ENCODE measurements at places on chromosomes 4 and X. TPM values are rescaled to one million over a fixed set of nuclear protein-coding genes. Genes with fewer than 3 reads are reported as not detected.

Gene MAGEE2
- polyA plus RNA-seq = 0.37 TPM

Gene CHM
- 14.5 TPM for polyA plus RNA-seq

Gene MAGEA10
- polyA plus RNA-seq = 0.06 TPM

- no peak for DNase-seq
Measured at GRCh38 chr4:174244441-174244840, 39.0 kb downstream of the FBXO8 start.

GRCh38 chr4:138049355-138049754 is 192.8 kb downstream of the SLC7A11 start:
- no peak for DNase-seq

DNA sequence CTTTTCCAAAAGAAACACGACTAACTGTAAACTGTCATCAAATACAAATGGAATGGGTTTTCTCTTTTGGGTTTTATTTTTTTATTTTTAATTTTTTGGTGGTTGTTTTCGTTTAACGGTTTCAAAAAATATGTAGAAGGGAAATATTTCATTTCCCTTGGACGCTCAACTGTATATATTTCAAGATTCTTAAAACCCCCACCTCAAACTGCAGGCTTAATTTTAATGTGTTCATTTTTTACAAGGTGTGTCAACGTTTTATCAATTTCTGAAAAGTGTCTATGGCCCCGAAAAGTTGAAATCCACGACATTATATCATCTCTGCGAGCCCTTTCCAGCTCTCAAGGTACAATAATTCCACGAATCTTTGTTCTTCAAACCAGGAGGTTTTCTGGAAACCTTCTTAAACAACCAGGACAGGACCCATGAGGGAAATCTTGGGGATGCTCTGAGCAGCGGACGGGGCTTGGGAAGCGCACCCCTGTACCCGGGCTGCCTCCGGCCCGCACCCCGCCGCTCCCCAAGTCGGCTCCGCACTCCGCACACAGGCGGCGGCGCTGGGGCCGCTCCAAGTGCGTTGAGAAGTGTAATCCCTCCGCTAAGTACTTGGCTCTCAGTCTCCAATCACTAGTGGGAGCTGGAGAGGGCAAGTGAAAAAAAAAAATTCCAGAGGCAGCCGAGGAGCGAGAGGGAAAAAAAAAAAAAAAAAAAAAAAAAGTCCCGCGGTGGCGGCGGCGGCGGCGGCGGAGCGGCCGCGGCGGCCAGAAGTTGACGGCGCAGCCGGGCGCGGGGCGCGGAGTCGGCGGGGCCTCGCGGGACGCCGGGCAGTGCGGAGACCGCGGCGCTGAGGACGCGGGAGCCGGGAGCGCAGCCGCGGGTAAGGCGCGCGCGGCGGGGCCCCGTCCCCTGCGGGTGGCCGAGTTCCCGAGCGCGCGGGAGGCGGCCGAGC is at the start of gene BMPR1B:
Gene BMPR1B (plus strand): TSS at position 764 of the 949 bp plus-strand sequence. CDS start 346,470 bp downstream, outside the sequence.
- DNase-seq = peak; percentile 56

DNA sequence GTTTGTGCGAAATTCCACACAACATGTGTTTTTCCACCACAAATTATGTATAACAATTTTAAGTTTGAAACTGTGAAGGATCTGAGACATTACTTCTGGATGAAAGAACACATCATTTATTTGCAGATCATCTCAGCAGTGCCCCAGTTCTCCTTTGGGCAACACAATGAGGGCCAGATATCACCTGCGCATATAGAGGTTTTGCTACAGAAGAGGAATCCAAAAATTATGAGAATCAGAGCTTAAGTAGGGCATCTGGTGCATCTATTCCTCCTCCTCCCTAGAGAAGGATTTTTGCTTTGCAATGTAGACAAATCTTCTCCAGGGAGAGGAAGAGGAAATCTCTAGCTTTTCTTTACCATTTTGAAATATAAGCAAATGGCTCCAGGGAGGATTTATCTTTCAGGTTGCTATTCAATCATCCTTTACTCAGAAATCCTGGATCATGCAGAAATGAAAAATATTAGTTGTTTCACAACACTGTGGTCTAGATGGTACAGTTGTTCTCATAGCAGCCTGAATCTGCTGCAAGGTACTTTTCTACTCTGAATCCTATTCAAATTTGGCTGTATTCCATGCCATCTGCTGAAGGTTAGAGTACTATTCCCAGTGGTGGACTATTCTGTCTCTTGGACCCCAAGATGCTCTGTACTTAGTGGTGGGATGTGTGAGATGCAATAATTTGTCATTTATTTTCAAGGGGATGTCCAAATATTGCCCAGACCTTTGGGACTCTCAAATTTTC is 132.1 kb downstream of the SNCA start:
- DNase-seq = no peak

- no peak for DNase-seq
Measured at GRCh38 chr4:158996669-158997074, 106.2 kb upstream of the RAPGEF2 start.

- no peak for DNase-seq
Measured at GRCh38 chrX:150035531-150035930, 97.2 kb upstream of the EOLA2 start.

- DNase-seq = no peak
Measured at GRCh38 chr4:57048590-57049304, 61.4 kb downstream of the IGFBP7 start.

DNA sequence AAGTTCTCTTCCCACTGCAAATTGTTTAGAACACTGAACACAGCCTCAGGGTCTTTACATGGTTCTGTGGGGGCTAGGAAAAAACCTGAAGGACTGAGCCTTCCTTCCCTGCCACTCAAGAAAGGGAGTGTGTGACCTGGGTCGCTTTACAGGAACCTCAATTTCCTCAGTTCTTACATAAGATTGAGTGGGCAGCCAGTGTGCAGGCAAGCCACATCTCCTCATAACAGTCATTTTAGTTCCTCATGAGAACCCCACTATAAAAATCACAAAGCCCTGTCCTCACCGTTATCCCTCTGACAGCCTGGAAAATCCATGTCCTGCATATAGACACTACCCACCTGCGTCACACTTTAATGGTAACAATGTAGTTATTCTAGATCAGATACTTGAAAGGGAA is 2.1 kb upstream of the ETDC start:
- no peak for DNase-seq

DNA sequence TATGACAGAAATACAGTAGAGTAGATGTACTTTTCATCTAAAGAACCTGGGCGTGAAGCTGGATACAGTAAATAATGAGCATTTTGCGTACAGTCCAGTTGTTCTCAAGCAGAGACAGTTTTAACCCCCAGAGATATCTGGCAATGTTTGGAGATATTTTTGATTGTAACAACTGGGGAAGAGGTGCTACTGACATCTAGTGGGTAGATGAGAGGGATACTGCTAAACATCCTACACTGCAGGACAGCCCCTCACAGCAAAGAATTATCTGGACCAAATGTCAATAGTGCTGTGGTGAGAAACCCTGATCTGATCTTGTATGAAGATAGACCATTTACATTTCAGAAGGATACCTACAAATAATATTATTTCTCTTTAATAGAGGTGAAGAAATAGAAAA is 200.2 kb upstream of the FAM47A start:
- DNase-seq = no peak
